HTR-8/SVneo (cell line): ENCODE measurements at places on chromosomes 1 and 21.
A peak's percentile ranks its signal among the peaks of the same experiment; 100 is the strongest.

DNA sequence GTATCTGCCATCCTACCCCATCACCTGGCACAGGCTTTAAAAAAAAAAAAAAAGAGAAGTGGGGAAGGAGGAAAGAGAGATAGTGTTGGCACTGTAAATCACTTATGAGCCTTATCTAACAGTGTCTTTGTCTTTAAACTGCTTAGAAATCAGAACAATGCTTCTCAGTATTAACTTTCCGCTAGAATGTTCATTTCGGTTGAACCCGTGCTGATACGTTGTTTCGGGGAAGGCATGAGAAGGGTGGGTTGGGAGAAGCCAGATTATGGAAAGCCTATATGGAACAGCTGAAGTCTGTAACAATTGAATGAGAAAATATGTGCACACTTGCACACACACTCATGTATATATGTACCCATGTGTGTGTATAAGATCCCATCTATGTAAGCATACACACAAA is 170.8 kb downstream of the GALNT2 start:
- no peak for DNase-seq

- DNase-seq: peak; percentile 56
Measured at GRCh38 chr21:45590246-45590725, 48.0 kb upstream of the SLC19A1 start.

GRCh38 chr1:31101147-31101502 is 35.6 kb upstream of the PUM1 start:
- peak; percentile 33 for DNase-seq

DNA sequence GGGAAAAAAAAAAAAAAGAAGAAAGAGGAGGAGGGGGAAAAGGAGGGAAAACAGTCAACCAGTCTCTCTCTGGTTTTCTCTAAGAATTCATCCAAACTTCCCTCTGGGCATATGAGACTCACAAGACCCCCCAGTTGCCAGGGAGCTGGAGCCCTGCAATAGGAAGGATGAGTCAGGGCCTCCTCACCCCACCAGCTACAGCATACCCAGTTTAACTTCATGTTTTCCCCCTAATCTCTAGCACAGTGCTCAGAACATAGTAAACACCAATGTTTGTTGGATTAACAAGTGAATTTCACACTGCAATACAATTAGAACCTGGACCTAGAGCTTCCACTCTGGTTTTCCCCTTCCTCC is 7.8 kb downstream of the F11R start:
- DNase-seq: no peak

GRCh38 chr1:230114237-230114651 is 47.2 kb downstream of the GALNT2 start:
- DNase-seq: no peak

DNA sequence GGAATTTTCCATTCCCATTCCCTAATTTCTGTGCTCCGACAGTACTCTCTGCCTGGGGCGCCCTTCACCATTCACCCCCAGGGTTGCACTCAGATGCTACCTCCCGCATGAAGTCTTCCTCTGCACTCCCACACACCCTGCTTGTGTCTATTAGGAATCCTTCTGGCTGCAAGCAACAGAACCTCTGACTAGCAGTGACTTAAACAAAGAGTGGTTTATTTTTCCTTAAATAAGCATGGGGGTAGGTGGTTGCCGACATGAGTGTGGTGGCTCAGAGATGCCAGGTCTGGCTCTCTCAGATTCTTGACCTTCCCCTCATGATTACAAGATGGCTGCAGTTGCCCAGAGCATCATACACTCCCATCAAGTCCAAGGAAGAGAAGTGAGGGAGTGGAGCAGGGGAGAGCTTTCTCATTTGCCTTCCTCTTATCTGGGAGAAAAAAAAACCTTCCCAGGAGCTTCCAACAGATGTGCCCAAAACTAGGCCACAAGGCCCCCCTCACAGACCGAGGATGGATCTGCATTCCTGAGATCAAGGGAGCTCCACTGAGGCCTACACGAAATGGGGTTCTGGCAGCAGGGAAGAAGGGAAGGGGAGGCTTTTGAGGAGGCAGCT is 49.6 kb upstream of the LBR start:
- no peak for DNase-seq

DNA sequence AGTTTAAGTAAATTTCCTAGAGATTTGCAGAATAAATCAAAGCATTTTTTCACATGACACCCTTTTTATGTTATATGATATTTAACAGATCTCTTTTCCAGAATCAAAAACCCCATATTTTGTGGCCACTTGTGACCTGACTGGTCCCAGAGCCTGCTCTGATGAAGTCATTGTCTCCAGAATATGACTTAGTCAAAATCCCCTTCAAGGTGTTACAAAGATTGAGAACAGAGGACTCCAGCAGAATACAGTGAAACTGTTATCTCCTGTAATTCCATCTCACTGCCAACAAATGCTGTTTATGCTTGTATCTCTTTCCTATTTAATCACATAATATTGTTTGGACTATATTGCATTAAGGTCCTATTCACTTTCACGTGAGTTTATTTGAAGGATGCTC is 25.6 kb downstream of the RGS1 start:
- DNase-seq: no peak

DNA sequence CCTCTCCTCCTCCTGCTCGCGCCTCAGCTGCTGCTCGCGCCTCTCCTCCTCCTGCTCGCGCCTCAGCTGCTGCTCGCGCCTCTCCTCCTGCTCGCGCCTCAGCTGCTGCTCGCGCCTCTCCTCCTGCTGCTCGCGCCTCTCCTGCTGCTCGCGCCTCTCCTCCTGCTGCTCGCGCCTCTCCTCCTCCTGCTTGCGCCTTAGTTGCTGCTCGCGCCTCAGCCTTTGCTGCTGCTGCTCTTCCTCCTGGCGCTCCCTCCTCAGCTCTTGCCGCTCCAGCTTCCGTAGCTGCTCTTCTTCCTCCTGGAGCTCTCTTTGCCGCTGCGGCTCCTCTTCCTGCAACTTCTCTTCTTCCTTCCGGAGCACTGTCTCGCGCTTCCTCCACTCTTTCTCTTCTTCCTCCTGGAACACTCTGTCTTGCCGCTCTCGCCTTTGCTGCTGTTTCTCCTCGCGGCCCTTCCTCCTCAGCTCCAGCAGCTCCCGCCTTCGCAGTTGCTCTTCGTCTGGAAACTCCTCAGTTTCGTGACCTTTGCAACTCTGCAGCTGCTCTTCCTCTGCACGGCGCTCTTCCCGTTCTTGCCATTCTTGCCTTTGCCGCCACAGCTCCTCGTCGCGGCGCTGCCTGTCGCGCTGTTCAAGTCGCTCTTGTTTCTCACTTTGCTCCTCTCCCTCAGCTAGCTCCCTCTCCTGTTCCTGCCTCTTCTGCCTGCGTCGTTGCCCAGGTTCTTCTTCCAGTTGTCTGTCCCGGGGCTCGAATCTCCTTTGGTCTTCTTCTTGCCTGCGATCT is 3.0 kb downstream of the TCHH start:
- no peak for DNase-seq

GRCh38 chr1:201694608-201695335 is 134.2 kb upstream of the IPO9 start:
- DNase-seq: no peak
